ENCODE measurements at places on chromosomes 16 and 17. TPM values are rescaled to one million over a fixed set of nuclear protein-coding genes. Genes with fewer than 3 reads are reported as not detected.

Gene KRTAP3-1
- not detected for total RNA-seq

Gene PYY
- not detected for total RNA-seq

Gene KRTAP3-2
- not detected for total RNA-seq

Gene PMP22
- total RNA-seq = 179 TPM

Gene RNF222
- not detected for total RNA-seq

Gene TP53TG3C
- total RNA-seq = not detected

Gene C17orf100
- total RNA-seq = 0.12 TPM

Data from hair follicle dermal papilla cell (primary cell).